ENCODE measurements at places on chromosomes 16 and 17.

DNA sequence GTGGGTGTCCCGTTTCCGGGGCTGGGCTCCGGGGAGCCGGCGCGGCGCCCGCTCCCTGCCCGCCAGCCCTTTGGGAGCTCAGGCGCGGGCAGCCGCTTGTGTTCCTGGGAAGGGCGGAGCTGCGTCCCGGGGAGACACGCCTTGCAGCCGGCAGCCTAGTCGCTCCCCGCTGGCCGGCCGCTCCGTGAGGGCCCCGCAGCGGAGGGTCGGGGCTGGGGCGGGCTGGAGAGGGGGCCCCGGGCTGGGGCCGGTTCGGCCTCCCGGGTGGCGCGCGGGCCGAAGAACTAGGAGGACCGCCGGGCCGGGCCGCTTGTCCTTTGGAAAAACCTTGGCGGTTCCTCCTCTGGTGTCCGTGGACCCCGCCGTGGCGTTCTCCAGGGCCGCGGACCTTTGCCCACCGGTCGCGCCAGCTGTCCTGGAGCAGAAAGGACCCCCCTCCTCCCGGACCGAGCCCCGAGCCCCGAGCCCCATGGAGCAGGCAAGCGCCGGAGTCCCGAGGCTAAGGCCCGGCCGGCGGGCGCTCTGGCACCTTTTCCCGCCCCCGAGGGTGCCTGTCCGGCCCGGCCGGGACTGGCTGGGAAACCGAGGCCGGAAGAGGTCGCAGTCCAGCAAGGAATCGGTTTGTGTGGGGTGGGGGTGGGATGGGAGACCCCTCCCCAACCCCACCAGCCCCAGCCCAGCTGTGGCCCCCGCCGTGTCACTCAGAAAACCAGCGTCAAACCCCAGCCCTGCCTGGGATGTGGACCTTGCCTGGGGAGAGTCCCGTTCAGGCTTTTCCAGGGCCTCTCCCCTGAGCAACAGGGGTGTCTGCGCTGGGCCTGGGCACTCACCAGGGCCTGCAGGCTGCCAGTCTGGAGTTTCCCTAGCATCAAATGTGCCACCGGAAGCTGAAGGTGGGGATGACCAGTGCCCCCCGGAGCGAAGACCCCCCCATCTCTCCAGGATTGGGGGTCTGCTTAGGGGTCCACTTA, 6.8 kb upstream of the TBC1D3B start:
- peak; percentile 72 for DNase-seq

GRCh38 chr17:8273884-8274444, 14.5 kb upstream of the RANGRF start:
- DNase-seq: no peak

DNA sequence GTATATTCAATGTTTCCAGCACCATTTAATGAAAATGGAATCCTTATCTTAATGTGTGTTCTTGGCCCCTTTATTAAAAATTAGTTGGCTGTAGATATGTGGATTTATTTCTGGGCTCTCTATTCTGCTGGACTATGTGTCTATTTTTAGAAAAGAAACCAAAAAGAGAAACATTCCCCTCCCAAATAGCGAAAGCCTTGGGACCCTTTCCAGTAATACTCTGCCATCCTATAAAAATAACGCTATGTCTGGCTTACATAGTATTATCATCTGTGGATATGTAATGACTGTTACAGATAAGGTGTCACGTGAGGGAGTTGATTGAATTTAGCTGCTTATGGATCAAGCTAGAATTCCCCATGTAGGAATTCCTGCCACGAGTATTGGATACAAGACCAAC, 279.3 kb upstream of the KIF2B start:
- DNase-seq: no peak

GRCh38 chr17:57071991-57072944, 12.8 kb upstream of the AKAP1 start:
- DNase-seq: no peak

DNA sequence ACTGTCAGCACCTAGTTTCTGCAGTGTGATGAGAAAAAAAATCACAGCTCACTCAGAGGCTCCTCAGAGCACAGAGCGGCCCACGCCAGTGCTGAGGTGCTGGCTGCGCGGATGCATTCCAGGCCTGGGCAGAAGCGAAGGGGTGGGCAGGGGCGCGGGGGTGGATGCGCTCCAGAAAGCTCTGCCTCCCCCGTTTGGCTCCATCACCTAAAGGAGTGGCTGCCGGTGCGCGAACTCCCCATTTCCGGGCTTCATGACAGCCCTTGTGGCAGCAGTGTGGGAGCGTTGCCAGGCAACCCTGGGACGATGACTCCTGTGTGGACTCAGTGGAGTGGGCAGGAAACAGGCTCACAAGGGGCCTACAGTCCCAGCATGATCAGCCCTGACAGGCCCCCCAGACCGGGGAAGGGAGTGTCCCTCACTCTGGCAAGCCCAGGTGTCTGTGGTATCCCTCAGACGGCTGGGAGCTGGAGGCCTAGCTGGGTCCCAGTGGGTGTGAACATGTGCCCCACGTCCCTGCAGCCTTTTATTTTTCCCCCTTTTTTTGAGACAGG, 32.8 kb upstream of the NUDT16L1 start:
- DNase-seq: peak; percentile 29

- no peak for DNase-seq
Measured at GRCh38 chr17:36059406-36059805, 4.7 kb upstream of the CCL18 start.

DNA sequence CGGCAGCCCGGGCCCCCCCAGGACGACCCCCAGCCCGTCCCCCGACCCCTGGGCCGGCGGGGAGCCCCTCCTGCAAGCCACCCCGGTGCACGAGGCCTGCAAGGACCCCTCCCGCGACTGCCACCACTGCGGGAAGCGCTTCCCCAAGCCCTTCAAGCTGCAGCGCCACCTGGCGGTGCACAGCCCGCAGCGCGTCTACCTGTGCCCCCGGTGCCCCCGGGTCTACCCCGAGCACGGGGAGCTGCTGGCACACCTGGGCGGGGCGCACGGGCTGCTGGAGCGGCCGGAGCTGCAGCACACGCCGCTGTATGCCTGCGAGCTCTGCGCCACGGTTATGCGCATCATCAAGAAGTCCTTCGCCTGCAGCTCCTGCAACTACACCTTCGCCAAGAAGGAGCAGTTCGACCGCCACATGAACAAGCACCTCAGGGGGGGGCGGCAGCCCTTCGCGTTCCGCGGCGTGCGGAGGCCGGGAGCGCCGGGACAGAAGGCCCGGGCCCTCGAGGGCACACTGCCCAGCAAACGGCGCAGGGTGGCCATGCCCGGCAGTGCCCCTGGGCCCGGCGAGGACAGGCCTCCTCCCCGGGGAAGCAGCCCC, 15.6 kb upstream of the ZFPM1 start:
- peak; percentile 45 for DNase-seq
